Transverse colon (tissue), 4 donors: ENCODE measurements at places on chromosomes 5 and 9.

DNA sequence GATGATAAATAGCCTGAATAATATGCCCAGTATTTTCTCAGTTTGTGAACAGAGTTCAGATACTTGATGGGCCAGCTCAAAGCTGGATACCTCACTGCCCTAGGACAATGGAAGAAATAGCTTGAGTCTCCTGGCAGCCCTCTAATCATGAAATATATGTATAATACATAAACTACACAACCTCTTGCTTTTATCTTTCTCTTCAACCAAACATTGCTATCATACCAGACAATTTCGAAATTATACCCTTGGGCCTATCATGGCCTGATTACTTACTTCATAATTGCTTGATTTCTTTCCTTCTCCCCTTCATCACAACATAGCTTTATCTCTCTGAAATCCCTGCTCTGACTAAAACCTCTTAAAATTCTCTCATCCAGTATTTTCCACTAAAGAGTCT, 1144.9 kb upstream of the C9orf72 start:
- DNase-seq, result no peak

DNA sequence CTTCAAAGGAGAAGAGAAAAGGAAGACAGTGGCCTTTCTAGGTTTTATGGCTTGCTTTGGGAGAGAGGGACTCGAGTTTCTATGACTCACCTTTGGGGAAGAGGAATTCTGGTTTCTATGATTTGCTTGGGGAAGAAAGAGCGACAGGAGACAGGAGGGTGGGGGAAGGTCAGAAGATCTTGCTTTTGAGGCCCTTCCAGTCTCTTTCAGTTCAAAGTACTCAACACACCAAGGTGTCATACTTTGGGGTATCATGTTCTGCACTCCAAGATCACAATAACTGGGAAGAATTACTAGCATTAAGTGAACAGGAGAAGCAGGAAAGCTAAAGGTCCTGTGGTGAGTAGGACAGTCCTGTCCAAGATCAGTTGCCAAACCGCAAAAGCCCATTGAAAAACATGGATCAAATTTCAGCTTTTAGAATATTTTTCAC, 324.5 kb downstream of the ARHGEF28 start:
- DNase-seq, result no peak

DNA sequence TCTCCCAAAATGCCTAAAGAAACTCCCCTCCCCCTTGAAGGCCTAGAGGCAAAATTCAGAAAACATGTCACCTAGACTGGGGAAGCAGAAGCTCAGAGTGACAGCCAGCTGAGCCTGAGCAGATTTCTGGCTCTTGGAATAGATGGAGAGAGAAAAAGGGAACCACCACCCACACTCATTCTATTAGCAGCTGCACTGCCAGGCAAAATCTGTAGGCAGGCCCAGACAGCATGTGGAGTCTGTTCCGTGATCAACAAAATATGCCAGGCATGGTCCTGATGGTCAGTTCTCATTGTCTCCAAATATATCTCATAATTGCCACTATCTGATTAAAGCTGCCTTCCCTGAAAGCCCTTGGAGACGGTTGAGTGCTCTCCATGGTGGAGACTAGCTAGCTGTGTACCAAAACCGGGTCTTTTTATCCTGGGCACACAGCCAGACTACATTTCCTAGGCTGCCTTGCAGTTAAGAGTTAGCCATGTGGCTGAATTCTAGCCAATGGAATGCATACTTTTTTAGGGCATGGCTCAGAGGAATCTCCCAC, 131.7 kb upstream of the GPR151 start:
- no peak for DNase-seq

DNA sequence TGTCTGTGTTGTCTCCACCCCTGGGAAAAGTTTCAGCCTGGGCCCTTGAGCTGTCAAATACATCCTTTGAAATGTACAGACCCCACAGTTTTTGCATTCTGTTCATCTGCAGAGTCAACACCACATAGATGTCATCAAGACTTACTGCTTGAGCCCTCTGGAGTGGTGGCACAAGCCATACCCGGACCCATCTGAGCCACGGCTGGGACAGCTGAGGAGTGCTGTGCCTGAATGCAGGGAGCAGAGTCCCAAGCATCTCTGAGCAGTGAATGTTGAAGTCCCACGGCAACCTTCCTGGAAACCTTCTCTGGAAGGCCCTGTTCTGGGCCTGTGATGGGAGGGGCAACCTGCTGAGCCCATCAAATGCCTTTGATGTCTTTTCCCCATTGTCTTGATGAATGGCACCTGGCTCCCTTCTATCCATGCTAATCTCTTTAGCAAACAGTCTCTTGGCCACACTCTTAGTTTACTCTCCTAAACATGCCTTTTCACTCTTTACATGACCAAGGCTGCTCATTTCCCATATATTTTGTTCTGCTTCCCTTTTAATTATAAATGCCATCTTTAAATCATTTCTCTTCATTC, 92.5 kb downstream of the ATPSCKMT start:
- DNase-seq, result no peak

DNA sequence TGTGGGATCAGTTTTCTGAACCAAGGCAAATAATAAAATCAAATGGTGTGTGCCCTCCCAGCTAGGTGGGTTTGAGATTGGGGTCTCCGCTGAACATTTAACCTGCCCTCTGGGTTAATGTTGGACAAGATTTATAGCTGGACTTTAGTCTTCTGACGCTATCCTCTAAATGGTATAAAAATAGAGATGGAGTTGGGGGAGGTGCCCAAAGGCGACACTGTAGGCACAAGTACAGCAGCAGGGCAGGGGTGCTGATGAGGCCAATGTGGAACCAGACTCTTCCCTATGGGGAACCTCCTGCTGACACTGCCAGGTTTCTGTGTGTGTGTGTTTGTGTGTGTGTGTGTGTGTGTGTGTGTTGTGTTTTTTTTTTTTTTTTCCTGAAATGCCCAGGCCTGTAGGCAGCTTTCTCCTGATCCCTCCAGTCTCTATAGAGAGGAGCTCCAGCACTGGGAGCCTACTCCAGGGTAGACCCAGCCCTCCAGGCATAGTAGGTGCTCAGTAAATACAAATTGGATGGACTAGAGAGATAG, 37.9 kb downstream of the PCDH1 start:
- DNase-seq, result peak; percentile 72
